ENCODE measurements at places on chromosomes 2 and 18.

DNA sequence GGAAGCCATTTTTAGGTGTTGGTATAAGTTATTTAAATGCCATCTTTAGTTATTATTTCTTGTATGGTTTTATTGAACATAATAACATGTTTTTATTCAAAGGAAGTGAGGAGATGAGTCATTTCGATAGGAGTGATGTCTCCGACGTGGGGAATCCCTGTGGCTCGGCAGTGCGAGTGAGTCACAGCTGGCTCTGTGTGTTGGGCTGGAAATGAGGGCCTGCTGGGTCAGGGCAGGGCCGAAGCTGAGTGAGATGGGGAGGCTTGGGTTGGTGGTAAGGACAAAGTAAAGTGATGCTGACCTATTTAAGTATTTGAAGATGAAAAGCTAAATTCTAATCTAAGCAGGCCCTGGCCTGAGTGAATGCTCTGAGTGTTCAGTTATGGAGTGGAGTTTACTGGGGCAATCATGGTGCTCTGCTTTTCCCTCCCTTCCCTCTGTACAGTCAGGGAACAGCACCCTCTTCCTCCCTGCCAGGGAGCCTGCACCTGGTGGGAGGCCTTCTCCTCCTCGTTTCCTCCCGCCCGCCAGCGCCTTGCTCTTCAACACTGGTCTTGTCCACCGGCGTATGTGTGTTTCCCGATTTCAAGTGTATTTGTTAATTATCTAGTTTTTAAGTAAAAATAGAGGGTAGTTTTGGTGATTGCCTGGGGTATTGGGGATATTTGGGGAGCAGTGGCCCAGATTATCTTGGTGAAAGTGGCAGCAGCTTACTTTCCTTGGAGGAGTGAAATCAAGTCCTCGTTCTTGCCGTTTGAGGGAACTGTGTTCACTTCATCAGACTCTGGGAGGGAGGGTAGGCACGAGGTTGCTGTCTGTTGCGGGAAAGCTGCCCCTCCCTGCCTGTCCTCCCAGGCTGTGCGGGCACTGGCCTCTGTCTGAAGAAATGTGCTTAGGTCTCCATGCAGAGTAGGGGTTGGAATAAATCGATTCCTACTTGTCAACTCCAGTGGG is 157.0 kb downstream of the LDLRAD4 start:
- DNase-seq, result peak; percentile 70

DNA sequence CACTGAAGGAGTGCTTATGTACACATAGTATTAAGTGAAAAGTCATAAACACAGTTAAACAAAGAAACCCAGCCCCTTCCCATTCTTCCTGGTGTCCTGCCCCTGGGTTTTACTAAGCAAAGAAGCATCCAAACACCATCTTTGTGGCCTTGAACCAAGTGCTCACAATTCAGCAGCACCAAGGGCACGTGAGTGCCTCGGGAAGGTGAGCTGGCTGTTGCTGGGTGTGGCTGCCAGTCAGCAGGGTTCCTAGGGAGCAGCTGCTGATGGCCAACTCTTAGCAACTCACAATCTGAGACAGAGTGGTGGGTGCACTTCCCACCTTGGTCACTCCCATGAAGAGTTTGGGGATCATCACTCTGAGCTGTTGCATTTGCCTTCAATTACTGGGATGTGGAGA is 97.7 kb upstream of the PGAP1 start:
- DNase-seq, result no peak

- DNase-seq, result no peak
Observed at GRCh38 chr2:60453301-60453700, 100.2 kb downstream of the BCL11A start.

DNA sequence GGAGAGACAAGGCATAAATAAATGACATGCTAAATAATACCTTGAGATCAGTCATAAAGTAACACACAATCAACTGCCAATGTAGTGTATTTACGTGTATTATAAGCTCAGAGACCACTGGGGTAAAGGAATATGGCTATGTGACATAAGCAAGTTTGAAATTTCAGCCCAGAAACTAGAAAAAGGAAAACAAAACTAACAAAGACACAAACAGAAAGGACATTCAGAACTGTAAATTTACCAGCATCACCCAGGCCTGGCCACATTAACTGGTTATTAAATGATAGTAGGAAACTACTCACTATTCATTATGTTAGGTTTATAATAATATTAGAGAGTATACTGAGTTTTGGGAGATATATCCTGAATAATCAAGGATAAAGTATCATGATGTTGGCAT is 98.8 kb downstream of the METTL8 start:
- no peak for DNase-seq

GRCh38 chr2:39265315-39265714 is 21.5 kb upstream of the CDKL4 start:
- DNase-seq, result no peak

- no peak for DNase-seq
Observed at GRCh38 chr2:7280790-7281189, 363.6 kb downstream of the RNF144A start.

DNA sequence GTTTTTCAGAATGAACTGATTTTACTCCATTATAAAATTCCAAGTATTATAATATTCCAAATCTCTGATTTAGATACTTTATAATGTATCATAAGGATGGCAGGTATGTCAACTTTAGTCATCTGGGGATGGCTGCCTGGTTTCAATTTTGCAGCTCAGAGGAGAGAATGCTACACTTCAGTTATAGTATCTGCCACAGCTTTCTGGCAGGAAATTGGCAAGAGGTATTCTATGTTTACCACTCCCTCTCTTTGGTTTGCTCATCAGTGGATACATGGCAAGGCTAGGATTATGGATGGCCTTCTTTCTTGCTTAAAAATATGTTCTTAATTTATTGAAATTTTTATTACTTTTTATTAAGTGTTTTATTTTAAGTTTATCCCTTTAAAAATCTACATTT is 67.0 kb upstream of the TNFRSF11A start:
- no peak for DNase-seq

DNA sequence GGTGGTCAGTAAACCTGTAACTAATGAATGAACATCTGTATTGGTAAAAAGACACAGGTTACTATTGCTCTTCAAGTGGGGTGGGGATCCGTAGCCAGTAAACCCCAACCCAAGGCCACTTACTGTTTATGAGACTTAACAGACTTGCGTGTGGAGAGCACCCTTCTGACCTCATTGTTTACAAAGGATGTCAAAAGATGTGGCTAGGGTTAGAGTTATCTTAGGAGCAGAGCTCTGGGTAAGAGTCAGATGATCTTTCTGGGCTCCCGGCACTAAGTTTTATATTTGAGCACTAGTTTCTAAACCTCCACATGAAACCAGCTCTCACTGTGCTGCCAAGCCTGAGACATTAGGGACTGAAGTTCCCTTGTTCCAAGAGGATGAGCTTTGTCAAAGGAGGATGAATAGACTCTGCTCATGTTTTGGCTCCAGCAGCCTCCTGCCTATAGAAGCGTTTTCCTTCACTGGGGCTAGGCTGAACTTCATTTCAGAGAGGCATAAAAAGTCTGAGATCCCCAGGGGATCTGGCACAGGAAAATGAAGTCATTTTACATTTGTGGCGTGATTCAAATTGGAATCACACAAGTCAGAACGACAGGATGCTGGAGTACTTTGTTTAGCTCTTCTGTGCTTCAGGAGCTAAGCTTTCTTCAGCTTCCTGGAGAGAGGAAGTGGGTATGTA is 403.1 kb upstream of the TRIB2 start:
- no peak for DNase-seq

DNA sequence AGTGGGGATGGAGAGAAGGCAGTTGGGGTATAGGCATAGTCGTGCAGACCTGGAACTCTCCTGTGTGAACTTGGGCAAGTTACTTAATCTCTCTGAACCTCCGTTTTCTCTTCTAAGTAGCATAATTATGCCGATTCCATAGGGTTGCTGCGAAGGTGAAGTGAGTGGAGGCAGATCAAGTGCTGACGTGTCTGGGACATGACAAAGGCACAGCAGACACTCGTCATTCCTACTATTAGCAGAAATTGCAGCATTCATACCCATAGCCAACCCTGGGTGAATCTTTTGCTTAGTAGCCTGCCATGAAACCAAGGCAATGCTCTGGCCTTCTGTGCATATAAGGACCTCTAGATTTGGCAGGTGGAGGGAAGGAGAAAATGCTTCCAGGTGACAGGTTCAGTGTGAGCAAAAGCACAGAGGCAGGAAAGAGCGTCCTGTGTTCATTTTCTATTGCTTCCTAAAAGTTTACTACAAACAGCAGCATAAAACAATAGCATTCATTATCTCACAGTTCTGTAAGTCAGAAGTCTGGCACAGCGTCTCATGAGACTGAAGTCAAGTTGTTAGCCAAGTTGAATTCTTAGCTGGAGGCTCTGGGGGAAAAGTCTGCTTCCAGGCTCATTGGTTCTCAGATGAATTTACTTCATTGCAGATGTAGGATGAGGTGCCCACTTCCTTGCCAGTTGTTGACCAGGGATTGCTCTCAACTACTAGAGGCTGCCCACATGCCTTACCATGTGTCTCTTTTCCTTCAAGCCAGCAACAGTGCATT is 77.8 kb downstream of the CTIF start:
- no peak for DNase-seq

DNA sequence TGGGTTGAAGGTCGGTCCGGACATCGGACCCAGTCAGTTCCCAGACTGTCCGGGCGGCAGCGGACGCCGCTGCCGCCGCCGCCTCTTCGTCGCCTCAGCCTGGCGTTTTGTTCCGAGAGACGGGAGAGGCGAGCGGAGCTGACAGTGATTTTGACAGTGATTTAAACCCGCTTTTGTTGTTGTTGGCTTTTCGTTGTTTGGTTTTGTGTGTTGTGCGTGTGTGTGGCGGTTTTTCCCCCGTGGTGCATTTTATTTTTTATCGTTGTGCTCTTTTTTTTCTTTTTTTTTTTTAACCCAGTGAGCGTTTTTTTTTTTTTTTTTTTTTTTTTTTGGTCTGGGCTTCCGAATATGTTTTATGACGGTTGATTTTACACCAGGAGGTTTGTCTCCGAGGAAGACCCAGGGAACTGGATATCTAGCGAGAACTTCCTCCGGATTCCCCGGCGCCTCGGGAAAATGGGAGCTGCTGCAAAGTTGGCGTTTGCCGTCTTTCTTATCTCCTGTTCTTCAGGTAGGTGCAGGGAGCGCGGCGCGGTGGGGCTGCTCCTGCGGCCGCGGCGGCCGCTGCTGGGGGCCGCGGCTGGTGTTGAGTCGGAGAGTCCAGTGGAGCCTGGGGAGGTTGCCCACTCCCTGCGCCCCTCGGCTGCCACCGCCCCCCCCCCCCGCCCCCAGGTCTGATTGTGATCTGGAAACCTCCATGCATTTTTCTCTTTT is at the start of gene ACVR2A:
ACVR2A (plus strand) TSS at position 333 of the 714 bp plus-strand sequence; CDS start at position 457, 124 bp downstream.
- peak; percentile 8 for DNase-seq

GRCh38 chr2:215479536-215480240 is 43.8 kb upstream of the FN1 start:
- no peak for DNase-seq

GRCh38 chr2:44169155-44169898 is 652 bp downstream of the PPM1B start:
- peak; percentile 25 for DNase-seq

GRCh38 chr2:172085460-172086159 is at the start of gene DLX1:
TSS of gene DLX1 (plus strand) at chr2:172085507. CDS start at chr2:172085678, 171 bp downstream.
- no peak for DNase-seq

DNA sequence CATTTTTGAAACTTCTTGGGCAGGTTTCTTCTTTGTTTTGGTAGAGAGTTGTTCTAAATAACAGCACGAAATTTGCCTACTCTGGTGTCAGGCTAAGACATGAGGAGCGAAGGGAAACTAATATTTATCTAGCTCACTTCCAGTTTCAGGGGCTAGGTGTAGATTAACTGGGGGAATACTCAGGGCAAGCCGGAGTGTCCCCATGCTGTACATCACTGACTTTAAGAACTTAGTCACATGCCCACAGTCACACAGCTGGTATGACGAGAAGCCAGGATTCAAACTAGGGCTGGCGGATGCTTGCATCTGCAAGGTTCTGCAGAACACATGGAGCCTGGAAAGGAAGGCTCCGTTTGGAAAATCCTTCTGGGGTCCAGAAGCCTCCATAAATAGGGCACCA is 133.3 kb downstream of the ALPK2 start:
- no peak for DNase-seq

DNA sequence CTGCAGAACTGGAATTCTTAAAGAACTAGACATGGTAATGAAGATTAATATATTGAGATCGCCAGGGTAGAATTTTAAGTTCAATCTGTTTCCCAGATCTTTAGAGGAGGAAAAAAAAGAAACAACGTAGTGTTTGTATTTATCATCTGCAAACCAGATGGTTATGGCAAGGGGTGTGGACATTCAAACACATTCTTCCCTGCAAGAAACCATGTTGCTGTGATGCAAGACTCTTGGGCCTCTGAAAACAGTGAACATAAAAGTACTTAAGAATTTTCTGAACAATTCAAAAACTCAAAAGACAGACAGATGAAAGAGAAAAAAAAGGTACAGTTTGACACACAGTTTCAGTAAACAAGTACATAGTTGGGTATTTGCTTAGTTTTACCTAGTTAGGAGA is 35.6 kb downstream of the COL5A2 start:
- no peak for DNase-seq

GRCh38 chr2:201854221-201854801 is 48.0 kb downstream of the CDK15 start:
- no peak for DNase-seq

DNA sequence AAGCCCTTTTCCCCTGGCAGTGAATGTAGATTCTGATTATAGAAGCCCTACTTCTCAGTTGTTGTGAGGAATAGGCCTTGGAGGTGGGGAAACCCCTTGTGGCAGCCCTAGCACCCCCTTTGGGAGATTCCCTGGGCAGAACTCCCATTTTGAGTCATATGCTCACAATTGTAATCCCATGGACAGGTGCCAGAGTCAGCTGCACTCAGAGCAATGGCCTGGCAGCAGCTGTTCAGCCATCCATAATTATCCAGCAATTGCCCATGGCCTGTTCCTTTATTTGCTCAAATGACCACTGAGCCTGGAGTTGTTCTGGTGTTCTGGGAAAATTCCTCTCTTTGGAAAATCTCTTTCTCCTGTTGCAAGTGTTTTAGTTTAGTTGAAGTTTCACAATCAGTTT is 71.7 kb downstream of the PTRHD1 start:
- no peak for DNase-seq

All from T-helper 2 cell (primary cell).